ENCODE measurements at places on chromosomes 2 and 18.
A peak's percentile ranks its signal among the peaks of the same experiment; 100 is the strongest.

- peak; percentile 75 for DNase-seq
These were observed 809 bp downstream of the DBI start for GRCh38 chr2:119367472-119368099.

- peak; percentile 55 for DNase-seq
These were observed 864 bp upstream of the MYL12A start for GRCh38 chr18:3246635-3247239.

DNA sequence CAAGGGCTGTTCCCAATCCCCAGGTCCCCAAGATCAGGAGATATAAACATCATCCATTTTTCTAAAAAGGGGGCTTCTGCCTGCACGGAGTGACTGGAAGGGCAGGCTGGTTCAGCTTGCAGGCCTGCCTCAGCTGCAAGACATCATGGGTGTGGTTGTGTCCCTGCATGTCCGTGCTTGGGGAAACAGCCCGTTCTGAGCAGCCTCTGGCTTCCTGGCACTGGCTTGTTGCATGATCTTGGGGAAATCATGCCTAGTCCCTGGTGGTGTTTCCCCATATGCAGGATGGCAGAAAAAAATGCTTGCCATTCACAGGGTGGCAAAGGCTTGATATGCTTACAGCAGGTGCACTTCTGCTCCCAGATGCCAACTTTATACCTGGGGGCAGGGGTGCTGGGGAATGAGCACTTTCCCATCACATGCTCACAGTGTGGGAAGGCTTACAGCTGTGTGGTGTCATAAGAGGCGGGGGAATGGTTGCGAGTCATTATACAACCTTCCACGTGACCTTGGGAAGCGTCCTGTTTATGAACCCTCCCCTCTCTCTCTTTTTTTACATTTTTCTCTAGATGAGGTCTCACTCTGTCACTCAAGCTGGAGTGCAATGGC is 7.2 kb downstream of the PCARE start:
- no peak for DNase-seq

- no peak for DNase-seq
These were observed 28.9 kb upstream of the TMEM214 start for GRCh38 chr2:27003857-27004256.

GRCh38 chr2:217527590-217528202 is 475.1 kb downstream of the TNS1 start:
- DNase-seq, result no peak

DNA sequence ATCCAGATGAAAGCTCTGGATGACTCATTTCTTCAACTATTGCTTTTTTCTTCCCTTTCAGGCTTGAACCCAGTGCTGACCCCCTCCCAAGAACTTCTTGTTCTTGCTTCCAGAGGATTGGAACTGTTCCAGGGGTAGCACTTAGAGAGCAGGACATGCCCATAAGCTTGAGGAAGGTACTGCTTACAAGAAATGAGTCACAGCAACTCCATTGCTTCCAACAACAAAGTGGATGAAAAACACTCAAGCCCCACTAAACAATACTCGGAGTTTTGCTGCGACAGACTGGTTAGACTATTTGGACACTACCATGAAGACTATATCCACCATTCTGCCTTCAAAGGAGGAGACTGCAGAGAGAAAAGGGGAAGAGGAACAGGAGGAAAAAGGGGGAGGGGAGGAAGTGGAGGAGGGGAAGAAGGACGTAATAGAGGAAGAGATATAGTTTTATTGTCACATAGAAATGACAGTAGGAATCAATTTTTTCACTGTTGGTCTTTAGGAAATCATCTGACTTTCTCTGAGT is 1.6 kb upstream of the EPC2 start:
- no peak for DNase-seq

GRCh38 chr2:226984750-226985582 is 149.1 kb downstream of the RHBDD1 start:
- peak; percentile 28 for DNase-seq

DNA sequence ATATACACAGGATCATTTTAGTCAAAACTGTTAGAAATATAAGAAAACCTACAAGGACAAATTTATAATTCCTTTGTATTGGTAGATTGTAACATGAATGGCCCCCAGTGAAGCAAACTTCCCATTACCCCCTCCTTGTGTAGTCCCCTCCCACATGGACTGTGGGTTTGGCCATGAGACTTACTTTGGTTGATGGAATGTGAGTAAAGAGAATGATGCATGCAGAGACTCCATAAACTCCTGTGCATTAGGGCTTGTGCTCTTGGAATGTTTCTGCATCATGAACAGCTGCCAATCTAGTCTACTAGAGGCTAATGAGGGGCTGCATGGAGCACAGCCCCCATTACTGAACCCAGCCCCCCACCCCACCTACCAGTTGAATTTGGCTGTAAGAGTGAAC is 8.3 kb upstream of the TGFA start:
- no peak for DNase-seq

- DNase-seq, result peak; percentile 16
These were observed 133.7 kb downstream of the SMAD7 start for GRCh38 chr18:48817021-48817461.

DNA sequence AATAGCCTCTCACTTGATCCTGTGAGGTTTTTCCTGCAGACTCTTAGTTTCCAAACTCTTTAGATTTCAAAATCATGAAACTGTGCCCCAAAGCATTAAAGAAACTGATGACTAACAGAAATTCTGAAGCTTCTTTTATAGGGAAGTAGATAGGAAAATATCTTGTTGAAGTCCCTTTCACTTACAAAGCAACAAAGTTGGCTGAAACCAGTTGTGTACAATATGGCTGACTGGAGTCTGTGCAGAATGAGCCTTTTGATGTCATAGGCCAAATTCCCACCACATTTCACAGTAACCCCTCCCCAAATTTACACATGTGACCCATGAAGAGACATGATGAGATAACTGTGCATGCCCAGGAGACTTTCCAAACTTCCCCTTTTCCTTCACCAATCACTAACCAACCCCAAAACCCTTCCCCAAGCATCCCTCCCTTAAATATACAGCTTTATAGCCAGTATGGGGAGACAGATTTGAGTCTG is 61.7 kb upstream of the NCK2 start:
- DNase-seq, result no peak

GRCh38 chr2:149858216-149858615 is 270.6 kb upstream of the MMADHC start:
- DNase-seq, result no peak

All from stimulated activated CD8-positive, alpha-beta memory T cell treated with anti-CD3 and anti-CD28 coated beads, Interleukin-4, amount 100 ng/mL, for 48 hours (primary cell).